ENCODE measurements at places on chromosomes 13 and 19. TPM values are rescaled to one million over a fixed set of nuclear protein-coding genes. Genes with fewer than 3 reads are reported as not detected.

The TEAD2 gene
- total RNA-seq: 29.5 TPM

The EFNB2 gene
- total RNA-seq: 70.9 TPM

The PRKCG gene
- total RNA-seq: 0.16 TPM

The NALCN gene
- total RNA-seq: 11.3 TPM

The PIK3R2 gene
- 42.6 TPM for total RNA-seq

The KLK7 gene
- total RNA-seq: not detected

The CEACAM7 gene
- total RNA-seq: 3.4 TPM

The KLK2 gene
- total RNA-seq: not detected

The LCP1 gene
- total RNA-seq: 13.7 TPM

Measured in camera-type eye (tissue), 1 donor.